Activated CD8-positive, alpha-beta T cell treated with anti-CD3 and anti-CD28 coated beads for 36 hours (primary cell): ENCODE measurements at places on chromosomes 6 and 20.

GRCh38 chr6:81938014-81938856 is 185.8 kb upstream of the TENT5A start:
- H3K36me3 ChIP-seq: no peaks in the 10 kb centered on the region
- no peak for DNase-seq
- H3K27ac ChIP-seq: no peak overlapping the region

DNA sequence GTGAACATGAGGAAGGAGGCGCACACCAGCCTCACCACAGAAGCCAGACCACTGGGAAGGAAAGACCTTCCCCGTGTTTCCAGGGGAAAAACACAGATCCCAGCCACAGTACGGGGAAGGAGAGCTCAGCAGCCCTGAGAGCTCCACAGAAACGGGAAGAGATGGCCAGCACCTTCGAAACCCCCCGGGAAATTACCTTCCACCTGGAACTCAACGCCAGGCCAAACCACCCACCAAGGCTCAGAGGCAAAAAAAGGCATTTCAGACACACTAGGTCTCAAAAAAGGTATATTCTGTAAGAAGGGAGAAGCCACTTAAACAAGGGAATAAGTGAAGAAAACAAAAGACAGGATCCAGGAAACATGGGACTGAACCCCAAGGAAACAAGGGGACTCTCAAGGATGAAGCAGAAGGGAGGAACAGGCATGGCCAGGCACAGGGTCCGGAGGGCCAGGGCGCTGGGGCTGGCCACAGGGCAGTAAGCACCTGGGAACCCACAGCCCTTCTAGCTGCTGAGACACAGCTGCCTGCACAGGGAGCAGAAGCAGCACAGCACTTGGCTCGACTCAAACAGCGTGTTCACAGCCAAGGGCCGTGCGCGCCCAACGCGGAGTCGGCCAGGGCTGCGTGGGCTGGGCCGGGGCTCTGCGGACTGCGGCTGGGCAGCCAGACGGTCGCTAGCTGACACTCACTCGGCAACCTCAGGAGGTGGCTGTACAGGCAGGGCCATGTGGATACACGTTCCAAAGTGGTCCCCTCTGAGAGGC is 44.6 kb downstream of the TAF4 start:
- DNase-seq: no peak
- H3K4me3 ChIP-seq: no peak overlapping the region
- H3K36me3 ChIP-seq: no peaks in the 10 kb centered on the region
- H3K27ac ChIP-seq: no peak overlapping the region
- H3K27me3 ChIP-seq: no peaks in the 10 kb centered on the region

DNA sequence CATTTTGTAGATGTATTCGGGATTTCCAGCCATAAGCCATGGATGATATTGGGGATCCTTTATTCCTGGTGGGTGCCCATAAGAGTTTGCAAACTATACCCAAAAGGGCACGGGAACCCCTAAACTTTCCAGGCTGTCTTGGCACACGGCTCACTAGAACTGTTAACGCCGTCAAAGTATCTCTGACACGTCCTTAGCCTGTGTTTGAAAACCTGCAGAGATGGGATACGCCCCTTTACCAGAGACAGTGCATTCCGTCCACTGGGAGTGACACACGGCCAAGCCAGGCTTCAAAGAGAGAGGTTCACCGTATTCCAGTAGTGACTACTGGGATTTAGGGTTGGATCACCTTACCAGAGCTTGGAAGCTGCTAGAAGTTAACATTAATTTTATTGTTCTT is 95.0 kb downstream of the THBS2 start:
- H3K27me3 ChIP-seq: peaks cover 14% of the 10 kb centered on the region
- no peaks in the 10 kb centered on the region for H3K36me3 ChIP-seq
- no peak overlapping the region for H3K27ac ChIP-seq
- H3K4me3 ChIP-seq: no peak overlapping the region
- peaks cover 5% of the 10 kb centered on the region for H3K4me1 ChIP-seq
- no peak for DNase-seq

- peaks cover 2% of the 10 kb centered on the region for H3K4me1 ChIP-seq
- no peak for DNase-seq
- H3K27me3 ChIP-seq: peaks cover 20% of the 10 kb centered on the region
These were observed 51.5 kb downstream of the RPS12 start for GRCh38 chr6:132865829-132866228.

DNA sequence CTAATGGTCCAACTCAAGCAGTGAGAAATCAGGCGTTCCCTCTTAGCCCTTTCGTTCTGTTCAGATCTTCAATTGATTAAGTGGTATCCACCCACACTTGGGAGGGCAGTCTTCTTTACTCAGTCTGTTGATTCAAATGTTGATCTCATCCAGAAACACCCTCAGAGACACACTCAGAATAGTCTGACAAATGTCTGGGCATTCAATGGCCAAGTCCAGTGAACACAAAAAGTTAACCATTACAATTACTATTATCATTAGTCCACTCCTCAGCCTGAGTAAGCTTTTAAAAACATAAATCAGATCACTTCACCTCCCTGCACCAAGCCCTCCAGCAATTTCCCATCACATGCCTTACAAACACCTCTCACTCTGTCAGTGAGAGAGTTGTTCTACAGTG is 423.2 kb downstream of the RFPL4B start:
- no peaks in the 10 kb centered on the region for H3K4me1 ChIP-seq
- DNase-seq: no peak
- no peak overlapping the region for H3K4me3 ChIP-seq
- H3K36me3 ChIP-seq: no peaks in the 10 kb centered on the region
- no peak overlapping the region for H3K27ac ChIP-seq

DNA sequence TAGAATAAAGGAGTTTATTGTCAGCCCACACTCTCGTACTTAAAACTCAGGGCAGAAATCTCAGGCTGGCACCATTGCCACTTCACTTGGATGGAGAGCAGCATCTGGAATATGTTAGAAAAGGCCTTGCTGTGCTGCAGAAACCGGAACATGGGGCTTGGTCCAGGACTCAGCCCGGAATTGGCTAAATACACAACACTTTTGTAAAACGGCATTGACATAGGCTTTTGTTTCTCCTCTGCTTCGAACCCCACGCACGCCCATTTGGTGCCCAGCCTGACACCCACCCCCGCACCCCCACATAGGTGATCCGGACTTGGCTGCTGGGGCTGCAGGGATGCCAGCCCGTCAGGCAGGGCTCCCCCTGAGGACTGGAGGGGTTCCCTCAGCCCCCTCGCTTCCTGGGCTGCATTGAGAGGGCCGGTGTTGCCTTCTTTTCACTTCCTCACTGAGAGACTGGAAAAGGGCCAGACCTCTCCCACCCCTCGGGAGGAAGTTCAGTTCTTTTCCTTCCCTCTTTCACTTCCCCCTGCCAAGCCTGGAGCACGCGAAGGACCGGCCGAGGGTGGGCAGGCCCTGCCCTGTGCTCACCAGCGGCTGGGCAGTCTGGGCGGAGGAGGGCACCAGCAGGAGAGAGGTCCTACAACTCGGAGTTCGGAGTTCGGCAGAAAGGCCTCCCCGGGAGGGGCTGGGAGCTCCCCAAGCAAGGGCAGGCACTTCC is 17.9 kb upstream of the CST3 start:
- H3K4me1 ChIP-seq: no peaks in the 10 kb centered on the region
- peaks cover 3% of the 10 kb centered on the region for H3K27me3 ChIP-seq
- H3K4me3 ChIP-seq: no peak overlapping the region
- H3K36me3 ChIP-seq: no peaks in the 10 kb centered on the region
- DNase-seq: no peak

DNA sequence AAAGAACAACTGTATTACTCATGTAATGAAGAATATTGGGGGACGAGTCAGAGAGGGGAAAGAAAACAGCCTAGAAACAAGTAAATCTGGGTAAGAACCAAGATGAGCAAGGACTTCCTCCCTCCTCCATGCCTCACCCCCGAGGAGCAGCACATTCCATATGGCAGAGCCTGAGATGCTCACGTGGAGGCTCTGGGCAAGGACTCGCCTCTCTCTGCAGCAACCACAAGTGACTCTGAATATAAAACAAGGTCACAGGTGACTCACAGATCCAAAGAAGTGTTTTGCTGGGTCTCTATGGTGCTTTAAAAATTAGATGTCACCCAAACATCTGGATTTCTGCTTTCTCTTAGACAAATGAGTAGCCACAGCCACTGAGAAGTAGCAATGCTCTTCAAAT is 453.0 kb upstream of the SULF2 start:
- no peak overlapping the region for H3K4me3 ChIP-seq
- H3K27me3 ChIP-seq: no peaks in the 10 kb centered on the region
- DNase-seq: no peak
- no peaks in the 10 kb centered on the region for H3K36me3 ChIP-seq
- no peaks in the 10 kb centered on the region for H3K4me1 ChIP-seq
